ENCODE measurements at places on chromosomes 11 and 22.

- DNase-seq, result no peak
These were observed 4.6 kb upstream of the ACER3 start for GRCh38 chr11:76856106-76856505.

DNA sequence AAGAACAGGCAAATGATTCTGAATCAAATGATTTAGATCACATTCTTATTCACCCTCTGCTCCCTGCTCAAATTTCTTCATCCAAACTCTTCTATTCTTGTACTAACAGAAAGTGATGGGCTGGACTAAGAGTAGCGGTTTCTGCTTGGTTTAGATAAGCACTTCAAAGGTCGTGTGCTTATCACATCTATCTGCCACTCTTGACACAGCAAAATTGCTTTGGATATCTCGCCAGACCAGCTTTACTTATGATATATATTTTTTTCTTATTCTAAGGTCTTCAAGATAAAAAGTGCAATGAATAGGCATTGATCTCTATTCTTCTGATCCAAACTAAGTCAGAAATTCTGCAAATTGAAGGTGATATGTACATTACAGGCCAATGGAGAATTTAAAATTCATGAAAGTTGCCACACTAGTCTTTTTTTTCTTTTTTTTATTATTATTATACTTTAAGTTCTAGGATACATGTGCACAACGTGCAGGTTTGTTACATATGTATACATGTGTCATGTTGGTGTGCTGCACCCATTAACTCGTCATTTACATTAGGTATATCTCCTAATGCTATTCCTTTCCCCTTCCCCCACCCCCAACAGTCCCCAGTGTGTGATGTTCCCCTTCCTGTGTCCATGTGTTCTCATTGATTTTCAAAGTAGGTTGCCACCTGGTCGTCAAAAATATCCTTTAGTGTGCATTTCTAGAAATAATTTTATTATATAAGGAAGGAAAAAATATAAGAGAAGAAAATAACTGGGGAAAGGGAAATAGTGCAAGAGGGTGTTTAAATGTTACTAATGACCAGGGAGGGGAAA, 1941.0 kb upstream of the RAG2 start:
- no peak for DNase-seq

DNA sequence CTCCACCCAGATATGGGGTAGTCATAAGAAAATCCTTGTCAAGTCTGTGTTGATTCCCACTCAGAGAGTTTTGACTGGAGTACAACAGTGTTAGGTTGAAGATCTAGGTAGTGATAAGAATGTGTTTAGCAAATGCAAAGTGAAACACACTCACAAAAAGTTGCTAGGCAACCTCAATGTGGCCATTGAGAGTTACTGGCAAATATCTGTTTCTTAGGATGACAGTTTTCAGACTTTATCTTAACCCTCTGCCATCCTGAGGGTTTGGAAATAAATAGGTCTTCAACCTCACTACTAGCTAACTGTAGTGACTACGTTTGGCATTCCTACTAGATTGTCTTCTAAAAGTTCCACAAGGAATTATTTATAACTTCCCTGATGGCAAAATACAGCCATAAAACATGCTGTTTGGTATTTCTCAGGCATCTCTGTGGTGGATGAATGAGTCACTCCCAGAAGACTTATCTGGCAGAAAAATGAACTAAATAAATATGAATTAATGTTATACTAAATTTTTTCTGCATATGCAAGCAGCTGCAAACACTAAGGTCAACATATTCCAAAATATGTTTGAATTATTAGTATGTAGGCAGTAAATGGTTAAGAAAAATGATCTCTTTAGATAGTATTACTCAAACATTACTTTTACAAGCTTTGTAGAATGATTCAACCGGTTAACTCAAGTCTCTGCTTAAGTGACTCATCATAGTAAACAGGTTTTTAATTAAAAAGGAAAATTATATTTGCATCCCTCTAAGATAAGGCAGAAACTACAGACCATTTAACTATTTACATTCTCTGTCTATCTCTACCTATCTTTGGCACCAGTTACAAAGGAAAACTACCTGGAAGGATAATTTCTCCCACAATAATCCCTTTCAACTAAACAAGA, 17.1 kb upstream of the SYTL2 start:
- DNase-seq, result peak; percentile 95

DNA sequence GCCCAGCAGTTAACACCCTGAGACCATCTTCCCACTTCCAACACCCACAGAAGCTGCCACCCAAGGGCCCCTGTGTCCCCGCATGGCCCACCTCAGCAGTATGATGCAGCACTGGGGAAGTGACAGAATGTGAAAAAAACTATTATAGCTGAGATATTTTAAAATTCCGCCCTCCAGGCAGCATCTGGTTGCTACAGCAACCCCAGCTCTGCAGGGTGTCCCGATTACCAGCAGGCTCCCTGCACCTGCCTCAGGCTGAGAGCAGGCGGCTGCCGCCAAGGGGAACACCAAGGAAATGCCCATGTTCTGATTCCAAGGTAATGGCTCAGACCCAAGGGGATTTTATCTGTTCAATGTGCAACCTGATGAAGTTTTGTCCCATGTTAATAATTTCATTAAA, 10.5 kb upstream of the TMEM121B start:
- DNase-seq, result no peak

DNA sequence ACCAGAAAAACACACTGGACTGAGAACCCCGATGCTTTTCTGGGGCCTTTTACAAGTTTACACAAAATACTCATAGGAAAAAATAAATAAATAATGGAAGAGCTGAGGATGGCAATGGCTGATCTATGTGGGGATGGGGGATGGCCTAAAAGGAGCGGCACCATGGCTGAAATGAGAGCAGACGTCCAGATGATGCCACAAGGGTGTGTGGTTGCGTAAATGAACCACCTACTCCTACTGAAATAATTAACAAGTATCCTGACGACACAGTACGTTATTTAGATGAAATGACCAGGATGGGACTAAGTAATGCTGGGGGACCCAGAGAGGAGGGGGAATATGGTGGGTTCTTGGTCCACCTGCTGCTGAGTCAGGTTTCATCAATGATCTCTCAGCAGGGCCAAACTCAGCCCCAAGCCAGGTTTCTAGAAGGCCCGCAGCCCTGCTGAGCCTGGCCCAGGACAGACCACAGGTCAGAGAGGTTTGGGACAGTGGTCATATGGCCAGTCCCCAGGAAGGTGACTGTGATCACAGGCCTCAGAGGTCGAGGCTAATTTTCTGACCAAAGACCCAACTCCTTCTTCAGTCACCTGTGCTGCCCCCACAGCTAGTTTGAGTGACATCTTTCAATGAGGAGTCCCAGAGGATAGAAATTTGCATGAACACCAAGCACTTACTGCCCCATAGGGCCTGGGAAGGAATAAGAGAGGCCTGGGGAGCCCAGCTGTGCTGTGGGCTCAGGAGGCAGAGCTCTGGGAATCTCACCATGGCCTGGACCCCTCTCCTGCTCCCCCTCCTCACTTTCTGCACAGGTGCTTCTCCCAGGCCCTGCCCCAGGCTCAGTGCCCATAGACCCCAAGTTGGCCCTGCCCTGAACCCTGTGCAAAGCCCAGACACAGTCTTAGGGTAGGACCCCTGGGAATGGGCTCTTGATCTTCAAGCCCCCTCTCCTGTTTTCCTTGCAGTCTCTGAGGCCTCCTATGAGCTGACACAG, 76.3 kb upstream of the IGLL5 start:
- DNase-seq, result no peak

- DNase-seq, result no peak
These were observed 10.6 kb downstream of the LRRC32 start for GRCh38 chr11:76659672-76660532.

GRCh38 chr22:31631436-31631835, 30.6 kb downstream of the PISD start:
- no peak for DNase-seq

GRCh38 chr11:133515107-133515506, 17.2 kb downstream of the OPCML start:
- no peak for DNase-seq

DNA sequence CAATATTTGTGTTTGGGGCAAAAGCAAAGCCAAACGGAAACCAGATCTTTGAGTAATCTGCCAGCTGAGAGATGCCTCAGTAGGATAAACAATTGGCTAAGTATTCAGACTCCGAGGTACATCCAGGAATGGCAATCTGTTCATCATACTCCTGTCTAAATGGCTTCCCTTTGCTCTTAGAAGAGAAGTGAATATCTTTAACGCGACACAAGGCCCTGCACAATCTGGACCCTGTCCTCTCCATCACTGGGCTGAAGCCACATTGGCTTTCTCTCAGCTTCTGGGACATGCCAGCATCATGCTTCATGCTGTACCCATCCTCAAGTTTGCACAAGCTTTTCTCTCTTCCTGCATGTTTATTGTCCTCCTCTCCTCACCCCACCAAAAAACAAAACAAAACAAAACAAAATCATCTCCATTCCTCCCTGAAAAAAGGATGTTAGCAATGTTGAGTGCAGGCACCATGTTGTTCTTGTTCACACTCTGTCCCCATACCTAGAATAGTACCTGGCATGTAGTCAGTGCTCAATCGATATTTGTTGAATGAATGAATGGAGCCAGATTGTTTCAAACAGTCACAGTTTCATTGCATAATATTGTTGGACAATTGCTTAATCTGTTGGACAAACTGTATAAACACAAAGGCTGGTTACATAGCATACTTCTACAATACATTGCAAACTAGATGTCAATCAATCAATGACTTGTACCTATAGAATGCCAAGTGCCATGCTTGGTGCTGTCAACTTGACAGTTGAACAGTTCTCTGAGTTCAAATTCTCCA, 38.2 kb upstream of the SESN3 start:
- no peak for DNase-seq

DNA sequence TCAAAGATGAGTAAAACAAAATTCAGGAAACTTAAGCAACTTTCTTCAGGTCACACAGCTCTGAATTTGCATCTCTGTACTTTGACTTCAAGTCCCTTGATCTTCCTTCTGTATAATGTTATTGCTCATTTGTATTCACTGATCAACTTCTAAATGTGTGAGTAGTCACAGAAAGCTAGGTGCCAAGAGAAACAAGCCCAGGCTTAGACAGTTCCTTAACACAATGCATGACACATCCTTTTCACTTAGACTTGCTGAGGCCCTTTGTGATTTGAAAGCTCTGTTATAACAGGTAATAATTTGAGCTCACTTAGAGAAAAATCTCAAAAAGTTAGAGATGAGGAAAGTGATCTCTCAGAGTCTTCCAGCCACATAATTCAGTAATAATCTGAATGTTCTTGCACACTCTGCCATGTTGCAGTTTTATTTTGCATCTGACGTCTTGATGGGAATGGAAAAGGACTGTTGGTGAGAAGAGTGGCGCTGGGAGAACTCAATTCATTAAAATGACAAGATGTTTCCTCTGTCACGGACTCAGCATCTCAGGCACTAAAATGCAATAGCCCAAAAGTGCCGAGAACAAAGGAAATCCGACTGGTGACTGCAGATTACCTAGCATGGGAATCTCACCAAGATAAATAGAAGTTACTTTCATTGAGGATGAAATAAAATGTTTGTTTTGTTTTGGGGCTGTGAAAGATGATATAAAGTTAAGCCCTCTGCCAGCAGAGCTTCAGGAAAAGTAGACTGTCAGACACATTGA, 665.3 kb downstream of the OPCML start:
- DNase-seq, result peak; percentile 90

DNA sequence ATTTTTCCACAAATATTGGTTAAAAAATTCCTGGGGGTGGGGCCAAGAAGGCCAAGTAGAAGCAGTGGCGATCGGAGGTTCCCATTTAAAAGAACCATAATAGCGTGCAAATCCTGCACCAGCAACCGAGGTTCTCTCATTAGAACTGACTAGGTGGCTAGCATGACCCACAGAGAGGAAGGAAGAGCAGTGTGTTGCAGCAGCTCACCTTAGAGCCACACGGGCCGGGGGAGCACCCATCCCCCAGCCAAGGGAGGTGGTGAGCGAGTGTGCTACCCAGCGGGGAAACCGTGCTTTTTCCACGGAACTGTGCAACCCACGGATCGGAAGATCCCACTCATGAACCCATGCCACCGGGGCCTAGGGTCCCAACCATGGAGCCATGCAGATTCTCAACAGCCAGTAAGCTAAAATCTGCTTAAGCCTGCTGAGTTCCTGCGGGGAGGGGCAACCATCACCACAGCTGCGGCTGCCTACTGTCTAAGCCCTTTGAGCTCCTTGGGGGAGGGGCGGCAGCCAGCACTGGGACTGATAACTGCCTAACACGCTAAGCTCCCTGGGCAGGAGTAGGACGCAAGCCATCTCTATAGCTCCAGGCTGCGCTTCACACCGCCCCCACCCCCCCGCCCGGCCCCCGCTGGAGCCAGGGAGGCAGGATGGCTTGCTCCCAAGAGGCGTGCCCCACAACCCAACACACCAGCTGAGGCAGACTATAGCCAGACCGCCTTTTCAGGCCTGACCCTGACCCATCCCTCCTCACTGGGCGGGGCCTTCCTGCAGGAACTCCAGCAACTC, 21.0 kb upstream of the HTATIP2 start:
- no peak for DNase-seq

GRCh38 chr22:24763872-24764485, 10.5 kb downstream of the PIWIL3 start:
- DNase-seq, result no peak

DNA sequence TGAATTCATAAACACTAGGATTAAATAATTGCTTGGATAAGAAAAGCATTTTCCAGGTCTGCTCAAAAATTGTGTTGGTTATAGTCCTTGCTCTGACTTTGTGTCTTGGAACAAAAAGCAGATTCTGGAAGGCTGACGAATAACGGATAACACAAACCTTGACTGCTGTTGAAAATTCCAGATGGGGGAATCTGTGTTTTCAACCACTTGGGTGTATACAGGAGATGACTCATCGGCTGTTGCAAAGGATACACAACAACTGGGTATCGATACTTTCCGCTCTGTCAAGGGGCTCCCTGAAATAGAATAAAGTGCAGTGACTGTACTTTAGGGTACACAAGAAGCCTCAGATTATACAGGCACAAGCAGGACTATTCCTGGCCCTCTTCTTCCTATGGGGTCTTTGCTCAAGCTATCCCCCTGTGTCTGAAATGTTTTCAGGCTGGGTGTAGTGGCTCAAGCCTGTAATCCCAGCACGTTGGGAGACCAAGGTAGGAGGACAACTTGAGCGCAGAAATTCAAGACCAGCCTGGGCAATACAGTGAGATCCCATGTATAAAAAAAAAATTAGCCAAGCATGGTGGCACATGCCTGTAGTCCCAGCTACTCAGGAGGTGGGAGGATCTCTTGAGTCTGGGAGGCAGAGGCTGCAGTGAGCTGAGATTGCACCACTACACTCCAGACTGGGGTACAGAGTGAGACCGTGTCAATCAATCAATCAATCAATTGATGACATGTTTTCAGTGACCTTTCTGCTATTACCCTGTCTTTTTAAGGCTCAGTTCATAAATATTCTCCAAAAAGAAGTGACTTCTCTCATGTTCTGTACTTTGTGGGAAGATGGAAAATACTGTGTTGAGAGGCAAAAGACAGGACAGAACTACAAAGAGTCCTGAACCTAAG, 48.6 kb upstream of the UCP3 start:
- peak; percentile 86 for DNase-seq

GRCh38 chr11:130096042-130096441, 26.3 kb downstream of the APLP2 start:
- DNase-seq, result no peak

Measured in fibroblast of lung (primary cell).